ENCODE measurements at places on chromosomes 6 and 20. TPM values are rescaled to one million over a fixed set of nuclear protein-coding genes. Genes with fewer than 3 reads are reported as not detected.

The ARMH2 gene
- total RNA-seq = not detected

The FAM83C gene
- total RNA-seq = not detected

The NNAT gene
- total RNA-seq = not detected

The NOX3 gene
- total RNA-seq = not detected

The AKAP12 gene
- 456 TPM for total RNA-seq

The CD83 gene
- total RNA-seq = 0.40 TPM

The VPS52 gene
- 45.0 TPM for total RNA-seq

The GCLC gene
- total RNA-seq = 15.7 TPM

The ABRACL gene
- total RNA-seq = 45.4 TPM

The BNIP5 gene
- not detected for total RNA-seq

The ASIP gene
- not detected for total RNA-seq

The TGM3 gene
- total RNA-seq = not detected

All from aortic smooth muscle cell (primary cell).